ENCODE measurements at places on chromosomes 5 and 9. TPM values are rescaled to one million over a fixed set of nuclear protein-coding genes. Genes with fewer than 3 reads are reported as not detected.

DNA sequence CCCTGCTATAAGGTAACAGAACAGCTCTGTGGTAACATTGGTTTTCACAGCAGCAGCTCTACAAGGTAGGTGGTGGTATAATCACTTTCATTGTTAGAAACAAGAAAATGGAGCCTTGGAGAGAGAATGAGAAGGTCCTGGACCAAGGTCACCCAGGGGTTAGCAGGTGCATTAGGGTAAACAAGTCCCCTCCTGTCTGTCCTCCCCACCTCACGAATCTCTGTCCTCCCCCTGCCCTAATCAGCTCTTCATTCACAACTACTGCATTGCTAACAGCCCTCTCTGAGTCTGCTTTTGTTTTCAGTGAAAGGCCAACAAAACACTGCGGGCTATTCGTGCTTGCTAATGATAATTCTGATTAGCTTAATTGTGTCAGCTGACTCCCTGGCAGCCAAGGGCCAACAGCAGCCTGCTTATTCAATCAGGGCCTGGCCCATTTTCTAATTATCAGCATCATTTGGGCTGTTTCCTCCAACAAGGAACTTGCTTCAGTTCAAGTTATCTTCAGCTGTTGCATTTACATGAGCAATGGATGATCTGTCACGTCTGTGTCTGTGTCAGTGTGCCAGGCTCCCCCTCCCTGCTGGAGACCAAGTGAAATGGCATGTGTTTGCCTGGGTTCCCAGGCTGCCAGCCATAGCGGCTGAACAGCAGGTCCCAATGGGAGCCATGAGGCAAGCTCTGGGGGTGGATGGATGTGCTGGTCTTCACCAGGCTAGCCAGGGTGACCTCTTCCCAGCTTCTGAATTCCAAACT, 56.7 kb upstream of the EQTN start:
- no peak for DNase-seq

DNA sequence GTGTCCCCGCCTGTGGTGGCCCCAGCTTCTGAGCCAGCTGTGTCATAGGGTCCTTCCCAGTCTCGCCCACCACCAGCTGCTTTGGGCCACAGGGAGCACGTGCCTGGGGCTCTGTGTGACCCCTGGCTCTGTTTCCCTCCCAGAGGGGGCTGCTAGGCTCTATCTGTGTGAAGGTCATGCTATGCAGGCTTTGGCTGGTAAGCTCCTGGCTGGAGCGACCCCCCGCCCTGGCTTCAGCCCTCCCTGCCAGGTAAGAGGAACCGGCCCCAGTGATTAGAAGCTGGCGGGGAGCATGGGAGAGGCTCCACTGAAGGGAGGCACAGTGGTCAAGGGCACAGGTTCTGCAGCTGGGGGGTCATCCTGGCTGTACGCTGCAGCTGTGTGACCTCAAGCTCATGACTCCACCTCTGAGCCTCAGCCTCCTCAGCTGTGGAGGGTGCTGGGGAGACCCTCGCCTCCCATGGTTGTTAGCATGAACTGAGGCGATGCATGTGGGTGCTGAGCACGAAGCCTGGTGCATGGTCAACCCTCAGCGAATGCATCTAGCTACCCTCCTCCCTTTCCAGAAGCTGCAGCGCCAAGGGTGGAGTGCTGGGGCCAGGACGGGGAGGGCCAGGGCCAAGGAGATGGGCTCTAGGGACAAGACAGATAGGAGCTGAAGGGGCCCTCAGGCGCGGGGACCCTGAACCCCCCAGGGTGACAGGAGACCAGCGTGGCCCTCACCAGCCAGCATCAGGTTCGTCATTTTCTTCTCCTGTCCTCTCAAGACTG, 163.8 kb upstream of the MVB12B start:
- peak; percentile 56 for DNase-seq

DNA sequence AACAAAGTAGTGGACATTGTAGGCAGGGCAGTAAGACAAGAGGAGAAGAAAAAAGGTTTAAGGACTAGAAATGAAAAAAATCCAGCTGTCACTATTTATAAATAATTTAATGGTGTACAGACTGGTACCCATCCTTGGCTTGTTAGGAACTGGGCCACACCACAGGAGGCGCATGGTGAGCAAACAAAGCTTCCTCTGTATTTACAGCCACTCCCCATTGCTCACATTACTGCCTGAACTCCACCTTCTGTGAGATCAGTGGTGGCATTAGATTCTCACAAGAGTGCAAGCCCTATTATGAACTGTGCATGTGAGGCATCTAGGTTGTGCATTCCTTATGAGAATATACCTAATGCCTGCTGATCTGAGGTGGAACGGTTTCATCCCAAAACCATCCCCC, 62.6 kb upstream of the DMAC1 start:
- no peak for DNase-seq

GRCh38 chr9:130042885-130043653, at the start of gene FNBP1:
Gene FNBP1 (minus strand): TSS chr9:130043189. CDS start chr9:130042975, 214 bp downstream.
- peak; percentile 91 for DNase-seq

DNA sequence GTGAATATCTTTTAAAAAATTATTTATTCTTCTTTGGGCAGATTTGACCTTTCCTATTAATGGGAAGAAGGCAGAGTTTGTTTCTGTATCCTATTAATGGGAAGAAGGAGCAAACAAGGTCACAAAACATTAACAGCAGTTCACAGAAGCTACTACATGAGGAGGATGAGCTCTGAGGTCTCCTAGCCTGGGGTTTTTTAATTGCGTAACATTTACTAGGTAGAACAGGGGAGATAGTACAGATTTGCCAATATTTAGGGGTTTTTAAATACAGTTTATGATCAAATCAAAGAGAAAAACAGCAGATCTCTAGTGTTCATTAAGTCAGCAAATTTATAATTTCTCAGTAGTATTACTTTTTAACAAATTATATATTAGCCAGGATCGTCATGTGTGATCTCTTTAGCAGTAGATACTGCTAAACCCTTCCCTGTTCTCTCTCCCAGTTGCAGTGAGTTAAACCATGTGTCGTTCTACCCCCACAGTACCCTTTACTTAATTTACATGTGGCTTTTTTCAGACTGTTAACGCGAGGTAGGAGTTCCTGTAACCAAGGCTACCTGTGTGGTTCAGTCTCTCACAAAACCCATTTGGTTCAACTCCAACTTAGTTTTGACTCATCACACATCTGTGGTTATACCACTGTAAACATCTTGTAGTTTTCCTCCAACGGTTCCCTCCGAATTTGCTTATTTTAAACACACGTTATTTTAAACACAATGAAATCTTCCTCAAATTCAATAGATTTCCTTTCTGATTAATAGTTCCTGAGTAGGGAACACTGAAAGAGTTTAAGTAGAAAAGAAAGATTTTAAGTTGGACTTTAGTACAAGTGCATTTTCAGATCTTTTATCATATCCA, 13.3 kb downstream of the SLC25A46 start:
- DNase-seq: no peak

DNA sequence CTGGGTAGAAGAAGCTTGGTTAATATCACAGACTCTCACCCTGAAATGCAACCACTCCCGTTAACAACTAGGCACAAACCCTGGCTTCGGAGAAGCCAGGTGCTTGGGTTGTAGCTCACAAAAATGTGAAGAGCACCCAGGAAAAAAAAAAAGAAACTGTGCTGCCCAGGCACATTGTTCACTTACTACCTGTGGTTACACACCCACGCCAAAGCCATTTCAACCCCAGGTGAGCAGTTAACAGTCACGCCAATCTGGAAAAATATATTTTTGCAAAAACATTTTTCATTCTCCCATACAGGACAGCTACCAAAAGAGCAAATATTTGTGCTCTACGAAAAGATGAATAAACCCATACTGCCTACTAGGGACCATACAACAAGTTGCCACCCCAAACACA, 49.2 kb downstream of the SIL1 start:
- DNase-seq: no peak

MAST4 gene
- 52.6 TPM for total RNA-seq

SYK gene
- total RNA-seq: 63.8 TPM

DNA sequence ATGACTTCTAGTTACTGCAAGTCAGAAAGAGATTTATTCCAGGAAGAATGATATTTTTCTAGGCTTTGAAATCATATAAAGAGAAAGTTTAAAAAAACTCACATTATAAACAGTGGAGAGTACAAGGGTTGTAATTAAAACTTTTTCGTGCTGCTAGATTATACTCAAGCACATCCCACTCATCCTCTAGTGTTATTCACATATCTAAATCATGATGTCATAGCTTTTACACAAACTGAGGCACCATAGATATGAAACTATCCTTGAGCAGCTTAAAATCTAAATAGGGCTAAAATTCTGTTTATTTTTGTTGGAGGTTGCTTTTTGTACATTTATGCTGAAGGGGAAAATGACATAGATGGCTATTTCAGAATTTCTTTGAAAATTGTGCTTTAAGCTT, 30.0 kb downstream of the TENT2 start:
- DNase-seq: no peak

GRCh38 chr5:157162919-157163510, 3.0 kb downstream of the GARIN3 start:
- DNase-seq: no peak

DNA sequence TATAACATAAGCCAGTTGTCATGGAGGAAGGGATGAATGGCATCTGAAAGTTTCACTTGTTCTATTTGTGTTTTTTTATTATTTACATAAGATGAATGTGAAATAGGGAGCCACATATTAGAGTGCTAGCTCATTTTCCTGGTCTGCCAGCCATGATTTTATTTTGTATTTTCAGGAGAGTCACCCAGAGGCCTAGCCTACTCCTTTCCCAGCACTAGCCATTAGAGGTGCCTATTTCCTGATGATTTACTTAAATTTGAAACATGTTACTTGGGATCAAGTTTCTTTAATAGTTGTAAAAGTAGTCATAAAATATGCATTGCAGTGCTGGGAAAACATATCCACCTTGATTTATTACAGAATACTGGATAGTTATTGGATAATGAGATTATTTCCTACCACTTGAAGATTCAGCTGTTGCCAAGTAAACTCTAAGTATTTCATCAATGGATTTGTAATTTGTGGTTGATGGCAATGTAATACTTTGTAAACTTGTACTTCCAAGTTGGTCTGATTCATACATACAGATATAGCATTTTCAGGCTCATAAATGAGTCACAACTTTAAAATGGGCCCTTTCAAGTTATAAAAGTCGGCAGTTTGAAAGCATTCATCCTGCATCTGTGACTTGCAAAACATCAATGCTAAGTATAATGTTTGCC, 50.8 kb downstream of the KCNN2 start:
- no peak for DNase-seq

GRCh38 chr5:112860929-112861637, at the start of gene SRP19:
Gene SRP19 (plus strand): TSS chr5:112861287. CDS start chr5:112861377, 90 bp downstream.
- peak; percentile 95 for DNase-seq

GRCh38 chr5:34719029-34719428, 62.9 kb downstream of the RAI14 start:
- no peak for DNase-seq

- no peak for DNase-seq
Observed at GRCh38 chr9:76086539-76086938, 196.1 kb downstream of the PCSK5 start.

Data from upper lobe of right lung (tissue), 1 donor.